ENCODE measurements at places on chromosomes 2 and 18.

GRCh38 chr2:126664234-126664633, 8.3 kb downstream of the GYPC start:
- no peak for DNase-seq

DNA sequence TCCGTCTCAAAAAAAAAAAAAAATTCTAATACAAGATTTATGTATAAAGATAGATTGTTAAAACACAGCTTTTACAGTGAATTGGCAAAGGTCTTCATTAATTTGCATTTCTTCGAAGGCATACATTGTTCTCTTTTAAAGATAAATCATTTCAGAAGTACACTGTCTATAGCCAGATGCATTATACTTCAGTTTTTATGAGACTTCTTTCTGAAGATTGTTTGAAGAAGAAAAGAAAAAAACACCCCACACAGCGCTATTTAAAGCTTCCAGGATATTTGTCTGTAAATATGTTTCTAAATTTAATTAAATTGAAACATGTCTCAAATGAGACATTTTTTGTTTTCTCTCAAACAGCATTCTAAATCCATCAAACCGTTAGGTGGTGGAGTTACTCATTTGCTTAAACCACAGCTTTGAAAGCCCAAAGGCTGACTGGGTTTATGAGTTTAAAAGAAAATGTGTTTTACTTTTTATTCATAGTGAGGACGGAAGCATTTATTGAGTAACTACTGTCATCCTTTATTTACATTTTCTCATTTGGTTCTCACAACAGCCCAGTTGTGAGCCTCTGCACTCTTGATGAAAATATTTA, 42.4 kb upstream of the C1GALT1C1L start:
- no peak for DNase-seq

DNA sequence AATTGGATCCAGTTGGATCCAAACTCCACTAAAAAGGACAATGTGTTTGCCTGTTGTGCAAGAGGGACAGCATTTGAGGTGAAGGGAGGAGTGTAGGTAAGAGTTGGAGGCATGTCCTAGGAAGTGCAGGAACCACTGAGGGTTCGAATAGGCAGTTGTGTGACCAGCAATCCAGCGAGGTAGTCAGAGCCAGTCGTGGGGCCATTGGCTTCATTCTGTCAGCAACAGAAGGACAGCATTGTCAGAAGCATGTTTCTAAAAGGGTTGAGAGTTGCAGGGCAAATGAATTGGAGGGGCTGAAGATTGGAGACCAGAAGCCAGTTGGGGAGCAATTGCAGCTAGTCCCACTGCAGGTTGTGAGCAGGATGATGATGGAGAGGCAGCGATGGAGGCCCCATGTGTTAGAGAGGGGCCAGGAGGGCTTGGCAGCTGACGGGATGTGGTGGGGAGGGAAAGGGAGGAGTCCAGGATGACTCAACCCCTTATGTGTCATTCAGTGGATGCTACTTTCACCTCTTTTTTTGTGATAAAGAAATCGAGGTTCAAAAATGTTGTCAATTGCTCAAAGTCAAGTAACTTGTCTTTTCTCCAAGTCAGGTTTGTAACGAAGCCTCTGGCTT, 96.7 kb upstream of the SIX3 start:
- DNase-seq = no peak

GRCh38 chr2:96801786-96802595, 14.1 kb upstream of the CNNM3 start:
- no peak for DNase-seq

DNA sequence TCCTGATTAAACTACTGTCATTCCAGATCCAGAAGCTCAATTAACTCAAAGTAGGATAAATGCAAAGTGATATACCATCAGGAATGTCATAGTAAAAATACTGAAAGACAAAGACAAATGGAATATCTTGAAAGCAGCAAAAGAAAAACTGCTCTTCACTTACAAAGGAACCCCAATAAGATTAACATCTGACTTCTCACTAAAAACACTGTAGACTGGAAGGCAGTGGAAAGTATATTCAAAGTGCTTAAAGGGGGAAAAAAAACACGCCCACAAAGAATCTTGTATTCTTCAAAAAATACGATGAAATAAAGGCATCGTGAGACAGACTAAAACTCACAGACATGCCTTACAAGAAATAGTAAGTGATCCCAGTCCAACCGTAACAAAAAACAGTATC, 195.7 kb downstream of the DOK6 start:
- no peak for DNase-seq

DNA sequence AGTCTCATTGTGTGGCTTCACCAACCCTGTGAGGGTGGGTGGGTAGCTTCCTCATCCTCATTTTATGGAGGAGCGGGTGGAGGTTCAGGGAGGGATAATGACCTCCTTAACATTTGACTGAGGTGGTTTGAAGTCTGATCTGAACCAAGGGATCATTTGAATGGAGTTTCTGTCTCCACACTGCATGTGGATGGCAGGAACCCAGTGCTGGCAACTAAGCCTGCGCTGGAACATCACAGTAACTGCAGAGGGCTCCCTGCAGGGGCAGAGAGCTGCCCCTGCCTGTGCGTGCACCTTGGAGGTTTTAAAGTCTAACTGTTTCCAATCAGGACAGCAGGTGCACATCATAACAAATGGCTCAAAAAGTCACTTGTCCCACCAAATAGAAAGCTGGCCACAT, 3.3 kb downstream of the AGAP1 start:
- DNase-seq = no peak

DNA sequence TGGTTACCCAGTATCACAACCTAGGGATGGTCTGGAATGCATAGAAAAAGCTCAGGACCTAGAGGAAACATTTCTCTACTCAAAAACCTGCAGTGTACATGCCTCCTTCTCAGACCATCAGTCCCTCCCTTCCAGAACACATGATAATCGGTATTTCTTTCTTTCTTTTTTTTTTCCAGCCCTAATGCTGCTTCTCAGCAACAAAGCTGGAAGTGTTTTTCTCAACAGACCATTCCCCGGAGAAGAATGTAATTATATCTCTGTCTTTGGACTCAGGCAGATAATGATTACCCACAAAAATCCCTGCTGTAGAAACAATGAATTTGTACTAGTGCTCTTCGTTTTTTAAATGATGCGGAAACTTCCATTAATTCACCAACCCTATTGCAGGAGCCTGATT, 44.1 kb upstream of the NDUFV2 start:
- DNase-seq = no peak

- DNase-seq = no peak
Measured at GRCh38 chr2:239315308-239315707, 85.5 kb downstream of the HDAC4 start.

GRCh38 chr18:14922965-14923565, 175.1 kb downstream of the ANKRD30B start:
- DNase-seq = no peak

DNA sequence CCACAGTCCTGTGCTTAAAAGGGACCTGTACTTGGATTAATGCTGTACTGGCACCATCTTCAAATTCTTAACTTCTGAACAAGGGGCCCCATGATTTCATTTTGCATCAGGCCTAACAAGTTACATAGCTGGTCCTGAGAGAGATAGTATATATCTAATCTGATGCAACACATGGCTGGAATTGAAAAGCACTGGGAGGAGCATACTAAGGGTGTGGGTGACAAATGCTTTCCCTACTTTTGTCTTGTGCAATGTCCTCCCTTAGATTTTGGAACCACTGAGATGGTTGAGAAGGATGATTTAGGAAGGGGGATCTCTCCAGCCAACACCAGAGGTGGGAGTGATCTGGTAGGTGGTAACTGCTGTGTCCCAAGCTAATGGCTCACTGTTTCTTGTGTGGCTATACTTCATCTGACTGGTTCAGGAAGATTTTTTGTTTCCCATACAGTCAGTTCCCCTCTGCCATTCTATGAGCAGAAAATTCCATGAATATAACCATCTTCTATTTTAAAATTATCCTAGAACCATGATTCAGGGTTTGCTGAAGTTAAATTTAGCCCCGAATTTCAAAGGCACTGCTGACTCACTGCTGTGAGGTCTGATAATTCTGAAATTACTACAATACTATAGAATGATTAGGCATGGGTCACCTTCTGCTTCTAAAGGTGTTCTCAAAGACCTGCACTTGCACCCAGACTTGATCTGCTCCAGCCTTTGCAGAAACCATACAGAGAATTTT, 108.3 kb upstream of the NCKAP5 start:
- no peak for DNase-seq

Data from iPS-NIHi11 (cell line).